ENCODE measurements at places on chromosomes 12 and 14.

DNA sequence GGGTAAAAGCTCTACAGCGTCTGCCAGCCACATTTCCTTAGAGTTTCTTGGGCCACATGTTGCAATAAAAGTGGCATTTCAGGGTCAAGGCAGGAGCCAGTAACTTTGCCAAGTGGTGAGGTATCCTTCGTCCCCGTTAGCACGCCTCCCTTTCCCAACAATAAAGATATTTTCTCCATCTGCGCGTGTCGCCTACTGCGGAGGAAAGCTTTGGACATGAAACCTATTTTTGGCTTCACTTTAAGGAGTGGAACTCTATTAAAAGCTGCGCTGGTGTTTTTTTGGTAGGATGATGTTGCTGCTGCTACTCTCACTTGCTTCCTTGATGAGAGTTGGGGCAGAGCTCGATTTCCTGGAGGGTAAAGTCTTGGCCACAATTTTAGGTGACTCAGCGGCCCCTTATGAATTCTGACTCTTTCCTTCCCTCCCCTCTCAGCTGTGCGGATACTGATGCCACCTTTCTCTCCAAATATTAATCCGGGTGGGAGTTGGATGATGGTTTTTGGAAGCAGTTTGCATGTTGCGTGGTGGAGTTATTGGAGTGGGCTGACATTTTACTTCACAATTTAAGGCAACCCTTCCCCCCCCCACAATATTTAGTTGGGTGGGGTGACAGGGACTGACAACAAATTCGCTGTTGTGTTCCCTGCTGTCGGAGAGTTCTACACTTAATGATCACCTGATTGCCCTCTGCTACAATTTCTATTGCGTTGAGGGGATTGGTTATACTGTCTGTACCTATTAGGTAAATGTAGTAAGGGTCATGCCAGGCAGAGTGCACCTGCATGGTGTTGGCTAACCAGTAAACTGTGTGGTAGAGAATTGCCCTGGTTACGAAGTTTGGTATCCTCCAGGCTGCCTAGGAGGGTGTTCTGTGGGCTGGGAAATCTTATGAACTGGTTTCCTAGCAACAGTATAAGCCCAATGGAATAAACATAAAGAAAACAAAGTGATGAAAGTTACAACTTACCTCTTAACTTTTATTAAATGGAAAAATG lies 1.1 kb downstream of the CCDC91 start:
- DNase-seq = no peak

DNA sequence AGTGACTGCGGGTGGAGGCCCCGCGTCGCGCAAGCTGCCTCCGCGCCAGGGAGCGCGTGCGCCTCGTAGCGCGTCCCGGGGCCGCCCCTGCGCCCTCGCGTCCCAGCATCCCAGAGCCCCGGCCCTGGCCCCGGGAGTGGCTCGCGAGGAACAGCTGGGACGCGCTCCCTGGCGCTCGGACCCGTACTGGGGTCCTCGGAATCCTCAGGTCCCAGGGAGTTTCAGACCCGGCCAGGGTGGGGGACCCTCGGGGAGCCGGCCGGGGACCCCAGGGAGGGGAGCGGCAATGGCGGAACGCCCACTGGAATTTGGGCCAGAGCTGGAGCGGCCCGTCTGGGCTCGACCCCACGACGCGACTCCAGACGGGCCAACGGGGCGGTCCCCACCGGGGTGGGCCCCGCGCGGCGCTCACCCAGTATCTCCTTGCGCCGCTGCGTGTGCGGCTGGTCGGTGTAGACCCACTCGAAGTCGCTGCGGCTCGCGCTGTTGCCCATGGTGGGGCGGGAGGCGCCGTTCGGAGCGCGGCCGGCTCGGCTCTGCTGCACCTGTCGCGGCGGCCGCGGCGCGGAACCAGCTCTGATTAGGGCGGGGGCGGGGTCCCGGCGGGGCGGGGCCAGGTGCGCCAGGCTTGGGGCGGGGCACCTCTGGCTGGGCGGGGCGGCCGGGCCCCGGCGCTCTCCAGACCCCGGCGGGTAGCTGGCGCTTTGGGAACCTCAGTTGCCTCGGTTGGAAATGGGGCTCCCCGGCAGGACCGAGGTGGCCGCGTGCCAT lies at the start of gene DEGS2:
TSS of gene DEGS2 (minus strand) at position 552 of the 771 bp plus-strand sequence. CDS start at position 494, 58 bp downstream.
- DNase-seq = peak; percentile 49

GRCh38 chr12:65613692-65614091 lies 210.6 kb upstream of the HMGA2 start:
- no peak for DNase-seq

DNA sequence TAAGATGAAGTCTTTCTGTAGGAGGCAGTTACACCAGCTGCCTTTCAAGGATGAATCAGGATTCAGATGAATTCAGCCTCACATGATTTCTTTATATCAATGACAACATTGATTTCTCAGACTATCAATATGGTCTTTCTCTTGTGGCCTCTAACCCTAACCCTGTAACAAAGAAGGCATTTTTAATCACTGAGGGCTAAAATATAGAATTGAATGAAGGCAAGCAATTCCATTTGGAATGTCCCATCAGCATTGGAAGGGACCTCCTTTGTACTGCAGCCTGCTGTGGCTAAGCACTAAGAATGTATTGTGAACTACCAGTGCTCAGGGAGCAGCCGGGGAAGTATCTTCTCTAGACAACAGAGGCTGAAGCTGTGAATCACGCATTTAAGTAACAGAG lies 90.6 kb upstream of the FRMD6 start:
- no peak for DNase-seq

- DNase-seq = no peak
Observed at GRCh38 chr14:55707365-55707804, 127.4 kb downstream of the KTN1 start.

- DNase-seq = no peak
Observed at GRCh38 chr14:68753690-68754089, 39.2 kb downstream of the ZFP36L1 start.

DNA sequence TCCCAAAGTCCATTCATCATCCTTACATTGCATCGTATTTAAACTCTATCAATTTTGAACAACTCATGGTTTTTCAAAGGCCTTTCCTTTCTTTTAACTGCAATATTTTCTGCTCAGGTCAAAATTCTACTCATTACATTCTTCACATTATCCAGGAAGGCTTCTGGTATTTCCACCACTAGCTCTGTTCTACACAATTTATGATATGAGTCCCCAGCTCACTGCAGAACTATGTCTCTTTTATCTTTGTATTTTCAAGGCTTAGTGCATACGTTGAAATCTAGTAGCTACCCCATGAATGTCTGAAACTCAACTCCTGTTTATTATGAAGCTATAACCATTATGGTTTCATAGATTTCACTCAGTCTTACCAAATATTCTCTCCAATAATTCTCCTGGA lies 282.9 kb downstream of the DUSP6 start:
- no peak for DNase-seq

DNA sequence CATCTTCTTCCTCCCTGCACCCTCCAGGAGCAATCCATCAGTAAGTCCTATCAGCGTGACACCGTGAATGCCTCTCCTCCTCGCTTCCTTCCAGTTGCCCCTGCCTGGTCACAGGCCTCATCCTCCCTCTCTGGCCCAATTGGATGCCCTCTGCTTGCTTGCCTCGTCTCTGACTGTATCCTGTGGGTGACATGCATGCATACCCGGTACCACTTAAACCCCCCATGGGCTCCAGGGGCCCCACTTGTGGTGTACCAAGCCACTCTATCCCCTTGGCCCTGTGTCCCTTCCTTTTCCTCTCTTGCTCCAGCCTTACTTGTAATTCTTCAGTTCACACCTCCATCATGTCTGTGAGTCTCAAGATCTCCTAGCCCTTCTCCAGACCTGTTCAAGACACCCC lies 106.0 kb upstream of the RTL1 start:
- DNase-seq = no peak

DNA sequence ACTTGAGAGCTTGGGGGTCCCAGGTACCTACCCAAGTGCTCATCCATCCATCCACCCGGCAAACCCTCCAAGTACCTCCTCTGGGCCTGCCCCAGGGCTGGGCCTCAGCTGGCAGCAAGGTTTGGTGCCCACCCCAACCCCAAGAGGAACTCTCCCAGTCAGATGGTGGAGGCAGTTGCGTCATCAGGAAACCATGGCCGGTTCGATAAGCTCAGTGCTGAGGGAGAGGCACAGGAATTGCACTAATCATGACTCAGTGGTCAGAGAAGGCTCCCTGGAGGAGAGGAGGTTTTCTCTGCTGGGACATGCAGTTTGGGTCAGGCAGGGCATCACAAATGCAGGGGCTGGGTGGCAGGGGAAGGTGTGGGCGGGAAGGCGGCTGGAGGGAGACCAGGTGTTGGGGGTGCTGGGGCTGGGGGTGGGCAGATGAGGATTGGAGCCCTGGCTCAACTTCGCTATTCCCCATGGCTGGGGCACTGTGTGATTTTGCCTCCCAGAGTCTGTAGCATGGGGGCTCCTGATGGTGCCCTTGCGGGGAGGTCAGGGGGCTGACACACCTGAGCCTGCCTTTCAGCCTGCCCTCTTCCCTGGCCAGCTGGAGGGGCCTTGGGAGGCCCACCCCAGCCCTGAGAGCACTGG lies 32.2 kb downstream of the SH2B3 start:
- no peak for DNase-seq

DNA sequence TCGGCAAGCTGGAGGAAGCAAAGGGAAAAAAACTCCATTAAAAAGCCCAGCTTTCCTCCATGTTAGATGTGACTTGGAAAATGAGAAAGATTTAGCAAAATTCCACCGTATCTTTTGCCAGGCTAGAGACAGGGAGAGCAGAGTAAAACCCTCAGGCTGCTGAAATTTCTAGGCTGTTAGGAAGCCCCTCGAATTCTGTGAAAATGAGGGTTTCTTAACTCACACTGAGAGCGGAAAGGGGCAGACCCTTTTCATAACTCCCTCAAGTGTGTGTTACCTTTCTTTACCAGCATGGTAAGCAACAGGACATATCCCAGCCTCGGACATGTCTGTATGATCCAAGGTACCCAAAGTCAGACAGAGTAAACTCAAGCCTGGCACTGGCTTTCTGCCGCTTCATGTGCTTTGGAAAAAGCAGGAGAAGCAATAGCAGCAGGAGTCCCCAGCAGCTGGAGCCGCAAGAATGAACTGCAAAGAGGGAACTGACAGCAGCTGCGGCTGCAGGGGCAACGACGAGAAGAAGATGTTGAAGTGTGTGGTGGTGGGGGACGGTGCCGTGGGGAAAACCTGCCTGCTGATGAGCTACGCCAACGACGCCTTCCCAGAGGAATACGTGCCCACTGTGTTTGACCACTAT lies at the start of gene RHOJ:
TSS of gene RHOJ (plus strand) at position 37 of the 637 bp plus-strand sequence. CDS start at position 464, 427 bp downstream.
- DNase-seq = no peak

- DNase-seq = no peak
Observed at GRCh38 chr12:71130521-71131069, 27.2 kb downstream of the TSPAN8 start.

- no peak for DNase-seq
Observed at GRCh38 chr14:66104486-66104885, 381.7 kb upstream of the CCDC196 start.

DNA sequence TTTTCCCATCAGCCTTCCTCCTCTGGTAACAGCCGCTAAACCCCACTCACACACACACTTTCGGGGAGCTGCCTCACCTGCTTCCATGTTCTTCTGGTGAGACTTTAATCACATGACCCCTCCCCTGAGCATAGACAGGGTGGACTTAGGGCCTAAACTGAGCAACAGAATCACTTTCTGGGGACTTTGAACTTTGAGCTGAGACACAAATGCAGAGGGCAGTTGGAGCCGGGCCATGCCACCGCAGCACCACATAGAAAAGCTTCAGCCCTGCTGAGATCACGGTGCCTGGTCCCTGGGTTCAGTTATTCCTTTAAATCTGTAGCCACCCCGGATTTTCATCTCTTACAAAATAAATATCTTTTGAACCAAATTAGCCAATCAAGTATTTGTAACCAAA lies 18.4 kb upstream of the MAP3K9 start:
- DNase-seq = no peak

GRCh38 chr12:104852102-104852501 lies 106.0 kb downstream of the SLC41A2 start:
- DNase-seq = no peak

DNA sequence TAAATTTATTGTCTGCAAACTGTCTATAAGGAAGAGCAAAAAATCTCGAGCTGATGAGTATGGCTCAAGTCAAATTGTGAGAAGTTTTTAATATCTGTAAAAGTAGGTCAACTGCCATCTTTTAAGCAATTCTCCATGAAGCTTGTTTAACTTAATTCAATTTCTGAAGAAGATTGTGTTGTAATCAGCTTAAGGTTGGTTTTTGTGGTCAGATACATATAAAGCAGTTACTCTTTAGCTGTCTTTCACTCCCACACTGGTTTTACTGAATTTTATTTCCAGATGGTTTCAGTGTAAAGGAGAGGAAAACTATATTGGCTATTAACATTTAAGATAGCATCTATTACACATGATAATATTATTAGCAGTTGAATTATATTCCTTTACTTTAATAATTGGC lies 1165.1 kb downstream of the SLC16A7 start:
- no peak for DNase-seq

- no peak for DNase-seq
Observed at GRCh38 chr12:99852666-99853065, 132.1 kb downstream of the ANKS1B start.

DNA sequence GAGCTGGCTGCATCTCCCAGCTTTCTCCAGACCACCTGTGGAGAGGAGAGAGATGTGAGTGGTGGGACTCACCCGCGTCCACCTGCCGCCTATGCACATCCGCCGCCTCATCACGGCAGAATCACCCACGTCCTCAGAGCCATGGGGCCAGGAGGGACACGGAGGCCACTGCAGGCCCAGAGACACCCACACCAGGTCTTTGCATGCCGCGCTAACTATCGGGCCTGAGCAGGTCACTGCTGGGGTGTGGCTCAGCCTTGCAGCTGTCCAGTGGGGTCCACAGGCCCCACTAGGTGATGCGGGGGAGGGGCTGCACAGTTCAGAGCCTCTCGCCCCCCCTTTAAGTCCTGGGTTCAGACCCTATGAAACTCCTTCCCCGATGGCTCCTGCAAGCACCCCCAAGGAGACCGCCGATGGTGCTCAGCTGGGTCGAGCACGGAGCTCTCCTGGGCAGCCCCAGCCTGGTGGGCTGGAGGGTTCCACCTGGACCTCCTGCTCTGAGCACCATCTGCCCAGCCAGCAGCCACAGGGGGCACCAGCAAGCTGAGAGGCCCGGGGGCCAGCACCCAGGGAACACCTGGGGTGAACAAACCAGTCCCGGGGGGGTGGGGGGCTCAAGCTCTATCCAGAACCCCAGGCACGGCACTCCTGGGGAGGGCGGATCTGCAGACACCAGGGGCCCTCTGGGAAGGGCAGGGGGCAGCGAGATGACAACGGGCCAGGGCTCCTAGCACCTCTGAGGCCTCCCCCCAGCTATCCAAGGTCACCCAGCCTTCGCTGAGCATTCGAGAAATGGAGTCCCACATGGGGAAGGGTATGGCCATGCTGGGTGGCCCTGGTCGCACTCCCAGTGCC lies 34.3 kb downstream of the CCNK start:
- DNase-seq = no peak

GRCh38 chr12:83514372-83514771 lies 827.7 kb downstream of the TMTC2 start:
- no peak for DNase-seq

- no peak for DNase-seq
Observed at GRCh38 chr12:1007994-1008393, 17.0 kb downstream of the ERC1 start.

- no peak for DNase-seq
Observed at GRCh38 chr12:116650062-116650461, 87.8 kb downstream of the SPRING1 start.

GRCh38 chr12:117968151-117968789 lies 520 bp downstream of the KSR2 start:
- no peak for DNase-seq

- DNase-seq = no peak
Observed at GRCh38 chr14:55192054-55192621, 753 bp upstream of the DLGAP5 start.

GRCh38 chr14:103132381-103133209 lies 9.3 kb downstream of the TNFAIP2 start:
- DNase-seq = no peak

Measured in stimulated activated CD4-positive, alpha-beta T cell treated with anti-CD3 and anti-CD28 coated beads, TNF-alpha, amount 100 ng/mL, for 4 hours (primary cell).